SHP77 (cell line): ENCODE measurements at places on chromosomes 16 and 17.

DNA sequence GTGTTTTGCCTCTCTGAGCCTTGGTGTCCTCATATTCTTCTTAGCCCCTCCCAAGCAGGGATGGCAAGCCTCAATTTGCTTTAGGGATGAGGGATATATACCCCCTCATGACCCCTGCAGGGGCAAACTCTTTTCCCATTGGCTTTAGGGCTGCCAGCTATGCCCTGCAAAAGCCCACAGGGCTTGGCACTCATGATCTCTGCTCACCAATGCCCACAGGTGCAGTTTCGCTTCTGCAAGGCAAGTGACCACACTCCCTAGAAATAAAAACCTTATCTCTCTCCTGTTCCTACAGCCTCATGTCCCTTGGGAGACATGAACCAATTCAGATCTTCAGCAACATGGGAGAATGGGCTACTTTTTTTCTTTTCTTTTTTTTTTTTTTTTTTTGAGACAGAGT, 8.8 kb downstream of the BEAN1 start:
- no peak for DNase-seq

GRCh38 chr17:50608700-50609379, 25.8 kb upstream of the ABCC3 start:
- peak; percentile 63 for DNase-seq

GRCh38 chr17:66730461-66730923, 104.4 kb upstream of the CACNG5 start:
- no peak for DNase-seq

- no peak for DNase-seq
These were observed 6.8 kb downstream of the UNKL start for GRCh38 chr16:1407753-1408152.

GRCh38 chr16:84396537-84397008, 28.2 kb downstream of the ATP2C2 start:
- no peak for DNase-seq

GRCh38 chr17:32226886-32227285, 38.7 kb upstream of the RHBDL3 start:
- DNase-seq: no peak

GRCh38 chr17:65297384-65297783, 160.2 kb downstream of the RGS9 start:
- no peak for DNase-seq
